Stimulated activated CD4-positive, alpha-beta T cell treated with anti-CD3 and anti-CD28 coated beads, Interleukin-15, amount 100 ng/mL, for 1 hour (primary cell): ENCODE measurements at places on chromosomes 4 and X.
A peak's percentile ranks its signal among the peaks of the same experiment; 100 is the strongest.

GRCh38 chr4:40531636-40532023, 98.0 kb downstream of the RBM47 start:
- DNase-seq, result no peak

DNA sequence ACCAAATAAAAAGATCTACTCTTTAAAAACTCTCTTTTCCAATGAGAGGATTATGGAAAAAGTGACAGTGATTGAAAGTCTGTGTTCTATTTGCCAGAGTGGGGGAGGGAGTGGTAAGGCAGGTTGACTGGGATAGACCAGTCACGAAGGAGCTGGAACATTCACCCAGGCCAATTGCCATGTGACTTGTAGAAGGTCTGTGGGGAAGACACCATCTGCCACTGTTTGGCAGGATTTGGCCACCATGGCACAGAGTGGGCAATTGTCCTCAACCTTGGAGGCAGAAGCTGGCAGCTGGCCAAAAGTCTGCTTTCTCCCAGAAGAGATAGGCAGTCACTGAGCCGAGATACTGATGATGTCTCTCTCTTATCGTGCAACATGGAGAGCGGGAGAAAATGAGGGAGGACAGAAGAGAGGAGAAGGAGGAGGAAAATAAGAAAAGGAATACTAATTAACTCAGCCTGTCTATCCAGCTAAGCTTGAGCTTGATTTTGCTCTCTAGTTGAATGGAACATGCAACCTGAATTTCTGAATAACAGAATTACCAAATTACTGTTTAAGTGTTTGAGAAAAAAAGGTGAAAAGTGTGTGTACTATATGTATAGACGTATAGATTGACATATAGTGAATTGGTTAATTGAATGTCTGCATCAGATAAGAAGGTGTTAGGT, 267.1 kb downstream of the ARHGAP24 start:
- no peak for DNase-seq

DNA sequence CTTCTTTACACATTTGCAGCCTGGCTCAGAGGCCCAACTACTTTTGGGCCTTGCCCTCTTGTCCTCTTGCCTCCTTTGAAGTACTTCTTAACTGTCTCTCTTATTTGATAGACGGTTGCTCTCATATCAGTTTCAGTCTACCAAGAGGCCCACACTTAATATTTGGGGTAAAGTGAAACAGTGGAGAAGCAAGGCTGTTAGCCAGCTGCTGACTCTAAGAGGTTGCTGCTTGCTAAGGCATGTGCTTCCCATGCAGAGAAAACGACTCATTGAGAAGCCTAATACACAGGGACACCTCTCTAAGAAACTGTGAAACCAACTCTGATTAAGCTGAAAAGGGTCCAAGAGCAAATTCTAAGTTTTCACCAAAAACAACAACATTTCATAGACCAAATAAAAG, 94.6 kb downstream of the PPP3CA start:
- no peak for DNase-seq

GRCh38 chrX:17968367-17968766, 107.3 kb upstream of the RAI2 start:
- no peak for DNase-seq

DNA sequence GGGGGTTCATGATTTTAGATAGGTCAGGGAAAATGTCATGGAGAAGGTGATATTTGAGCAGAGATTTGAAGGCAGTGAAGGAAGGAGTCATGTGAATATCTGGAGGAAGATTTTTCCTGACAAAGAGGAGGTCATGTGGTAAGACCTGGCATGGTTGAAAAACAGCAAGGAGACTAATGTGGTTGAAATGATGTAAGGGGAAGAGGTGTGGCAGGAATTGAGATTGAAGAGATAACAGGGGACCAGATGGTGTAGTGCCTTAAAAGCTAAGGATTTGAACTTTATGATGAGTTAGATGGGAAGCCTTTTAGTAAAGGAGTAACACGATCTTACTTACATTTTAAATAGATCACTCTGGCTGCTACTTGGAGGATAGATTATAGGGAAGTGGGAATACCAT, 210.9 kb downstream of the RTL9 start:
- DNase-seq, result no peak

- no peak for DNase-seq
Observed at GRCh38 chr4:7429069-7429416, 5.7 kb downstream of the PSAPL1 start.

- DNase-seq, result no peak
Observed at GRCh38 chr4:37524267-37524666, 161.9 kb downstream of the RELL1 start.

- DNase-seq, result peak; percentile 24
Observed at GRCh38 chr4:184792950-184793555, 32.7 kb downstream of the ACSL1 start.

DNA sequence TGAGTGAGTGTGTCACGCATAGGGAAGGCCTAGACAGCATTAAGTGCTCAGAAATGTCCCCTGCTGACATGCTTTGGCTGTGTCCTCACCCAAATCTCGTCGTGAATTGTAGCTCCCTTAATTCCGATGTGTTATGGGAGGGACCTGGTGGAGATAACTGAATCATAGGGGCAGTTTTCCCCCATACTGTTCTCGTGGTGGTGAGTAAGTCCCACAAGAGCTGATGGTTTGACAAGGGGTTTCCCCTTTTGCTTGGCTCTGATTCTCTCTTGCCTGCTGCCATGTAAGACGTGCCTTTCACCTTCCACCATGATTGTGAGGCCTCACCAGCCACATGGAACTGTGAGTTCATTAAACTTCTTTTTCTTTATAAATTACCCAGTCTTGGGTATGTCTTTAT, 78.0 kb downstream of the NSUN7 start:
- DNase-seq, result no peak

DNA sequence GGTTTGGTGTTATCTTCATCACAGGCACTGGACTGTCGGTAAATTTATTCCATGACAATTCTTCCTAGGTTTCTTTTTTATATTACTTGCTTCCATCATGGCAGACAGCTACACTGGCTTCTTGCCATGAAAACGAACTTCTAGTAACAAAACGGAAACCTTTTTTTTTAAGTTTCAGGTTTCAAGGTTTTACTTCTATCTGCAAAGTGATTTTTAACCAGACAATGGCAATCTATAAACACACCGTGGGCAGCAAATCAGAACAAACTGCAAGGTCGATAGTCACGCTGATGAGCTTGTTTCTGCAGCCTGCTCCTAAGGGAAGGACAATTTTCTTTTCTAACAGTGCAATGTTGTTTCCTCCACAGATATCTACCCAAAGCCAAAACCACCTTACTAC, 29.9 kb downstream of the XG start:
- no peak for DNase-seq

DNA sequence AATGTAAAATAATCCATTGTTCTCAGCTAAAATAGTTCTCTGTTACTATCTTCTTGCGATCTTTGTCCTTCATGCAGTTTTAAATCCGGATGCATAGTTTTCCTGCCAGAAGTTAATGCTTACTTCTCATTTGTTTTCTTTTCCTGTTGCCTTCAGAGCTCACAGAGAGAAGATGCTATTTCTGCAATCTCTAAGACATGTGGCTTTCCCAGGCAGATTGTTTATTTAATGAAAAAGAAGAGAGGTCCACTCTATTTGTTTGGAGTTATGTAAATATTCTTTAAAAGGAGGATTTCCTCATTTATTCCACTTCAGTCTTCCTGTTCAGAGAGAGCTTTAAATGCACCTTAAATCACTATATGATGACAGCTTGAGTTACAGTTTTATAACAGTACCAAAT, 39.3 kb upstream of the HPGD start:
- no peak for DNase-seq

GRCh38 chr4:79266136-79266535, 59.7 kb downstream of the NAA11 start:
- no peak for DNase-seq

DNA sequence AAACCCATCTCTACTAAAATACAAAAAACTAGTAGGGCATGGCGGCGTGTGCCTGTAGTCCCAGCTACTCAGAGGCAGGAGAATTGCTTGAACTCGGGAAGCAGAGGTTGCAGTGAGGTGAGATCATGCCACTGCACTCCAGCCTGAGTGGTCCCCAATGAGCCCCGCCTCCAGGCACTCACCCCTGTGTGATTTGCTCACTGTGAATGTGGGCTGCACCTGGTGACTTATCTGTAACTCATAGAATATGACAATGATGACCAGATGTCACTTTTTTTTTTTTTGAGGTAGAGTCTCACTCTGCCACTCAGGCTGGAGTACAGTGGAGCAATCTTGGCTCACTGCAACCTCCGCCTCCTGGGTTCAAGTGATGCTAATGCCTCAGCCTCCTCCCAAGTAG, 49.0 kb upstream of the HOPX start:
- DNase-seq, result no peak

DNA sequence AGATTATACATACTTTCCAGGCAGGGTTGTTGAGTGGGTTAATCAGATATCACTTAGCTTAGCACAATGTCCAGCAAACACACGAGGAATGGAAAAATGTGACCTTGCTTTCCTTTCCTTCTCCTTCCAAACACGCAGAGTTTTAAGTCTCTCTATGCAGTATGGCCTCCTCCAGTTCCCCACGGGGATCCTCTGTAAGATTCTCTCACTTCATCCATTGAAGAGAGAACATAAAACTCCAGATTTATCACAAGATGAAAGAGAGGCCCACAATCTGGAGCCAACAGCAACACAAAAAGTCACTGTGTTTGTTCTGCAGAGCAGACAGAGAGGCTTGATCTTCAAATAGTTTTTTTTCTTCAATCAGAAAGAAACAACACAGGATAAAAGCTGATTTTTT, 336.8 kb upstream of the CLNK start:
- no peak for DNase-seq

DNA sequence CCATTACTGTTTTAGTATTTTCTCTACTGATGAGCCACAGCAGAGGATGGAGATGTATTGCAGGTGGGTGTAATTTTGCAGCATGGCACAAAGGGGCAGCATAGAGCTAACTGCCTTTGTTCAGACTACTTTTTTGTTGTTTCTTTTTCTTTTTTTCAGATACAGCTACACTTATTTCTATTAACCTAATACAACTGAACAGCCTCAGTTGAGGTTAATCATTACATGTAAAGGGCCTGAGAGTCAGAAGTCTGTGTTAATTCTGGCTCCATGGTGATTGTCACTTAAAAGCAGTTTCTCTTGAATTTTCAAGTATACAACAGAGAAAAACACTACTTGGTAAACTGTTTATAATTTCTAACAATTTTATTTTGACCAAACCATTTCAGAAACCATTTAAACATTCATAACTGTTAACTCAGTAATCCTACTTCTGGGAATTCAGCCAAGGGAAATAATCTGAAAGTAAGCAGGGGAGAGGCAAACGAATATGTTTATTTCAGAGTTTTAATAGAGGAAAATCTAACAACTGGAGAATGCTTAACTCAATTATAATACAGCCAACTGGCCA, 13.9 kb upstream of the PPEF2 start:
- no peak for DNase-seq

- DNase-seq, result no peak
Observed at GRCh38 chrX:123202523-123202922, 18.4 kb downstream of the GRIA3 start.

- no peak for DNase-seq
Observed at GRCh38 chrX:151985955-151986354, 11.5 kb upstream of the GABRE start.

GRCh38 chr4:134677209-134677814, 475.7 kb upstream of the PABPC4L start:
- DNase-seq, result no peak

DNA sequence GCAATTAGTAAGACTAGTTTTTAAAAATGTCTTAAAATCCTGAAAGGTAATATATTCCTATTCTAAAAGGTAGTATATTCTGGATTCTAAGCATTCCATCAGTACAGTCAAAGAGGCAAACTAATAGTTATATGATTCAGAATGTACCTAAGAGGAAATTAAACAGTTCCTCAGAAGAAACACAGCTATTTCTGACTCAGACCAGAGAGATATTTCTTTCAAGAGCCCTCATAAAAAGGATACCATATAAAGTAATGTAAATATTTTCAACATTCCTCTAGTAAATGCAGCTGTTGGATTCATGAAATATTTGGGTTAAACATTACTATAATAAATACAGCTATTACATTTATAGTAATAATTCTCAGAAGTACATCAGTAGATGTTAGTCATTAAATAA, 358.3 kb downstream of the MAGEB5 start:
- DNase-seq, result no peak

DNA sequence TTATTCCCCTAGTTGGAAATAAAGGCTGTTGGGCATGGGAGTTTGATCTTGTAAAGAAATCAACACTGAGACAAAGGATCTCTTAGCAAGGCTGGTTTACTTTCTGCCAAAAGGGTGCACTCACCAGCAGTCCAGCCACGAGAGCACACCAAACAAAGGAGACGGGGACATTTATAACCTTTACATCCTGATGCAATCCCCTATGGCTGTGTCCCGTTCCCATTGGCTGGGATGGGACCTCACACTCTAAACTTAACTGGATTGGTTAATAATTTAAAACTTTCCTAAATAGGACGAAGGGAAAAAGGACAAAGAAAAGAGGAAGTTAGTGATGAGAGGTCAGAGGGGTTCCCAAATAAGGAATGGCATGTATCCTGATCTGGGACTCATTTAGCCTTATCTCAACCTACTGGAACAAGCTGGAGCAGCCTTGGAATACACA, 17.9 kb downstream of the METAP1 start:
- DNase-seq, result no peak

DNA sequence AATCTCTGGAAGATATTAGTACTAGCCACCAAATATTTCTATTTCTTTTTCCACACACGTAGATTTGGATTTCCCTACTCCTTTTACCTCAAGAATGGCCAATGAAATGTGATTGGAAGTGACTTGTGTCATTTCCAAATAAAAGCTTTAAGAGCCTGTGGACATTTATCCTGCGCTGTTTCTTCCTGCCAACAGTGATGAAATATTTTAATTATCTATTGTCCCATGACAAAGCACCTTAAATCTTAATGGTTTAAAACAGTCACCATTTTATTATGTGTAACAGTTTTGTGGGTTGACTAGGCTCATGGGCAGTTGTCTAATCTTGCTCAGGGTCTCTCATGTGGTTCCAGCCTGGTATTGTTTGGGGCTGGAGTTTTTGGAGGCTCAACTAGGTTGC, 3.5 kb upstream of the PGRMC2 start:
- DNase-seq, result no peak

GRCh38 chrX:63613531-63614028, 171.4 kb downstream of the ARHGEF9 start:
- DNase-seq, result no peak

GRCh38 chr4:107906458-107907100, 24.8 kb upstream of the CYP2U1 start:
- DNase-seq, result no peak

GRCh38 chrX:11890836-11891514, 132.9 kb downstream of the MSL3 start:
- DNase-seq, result no peak

DNA sequence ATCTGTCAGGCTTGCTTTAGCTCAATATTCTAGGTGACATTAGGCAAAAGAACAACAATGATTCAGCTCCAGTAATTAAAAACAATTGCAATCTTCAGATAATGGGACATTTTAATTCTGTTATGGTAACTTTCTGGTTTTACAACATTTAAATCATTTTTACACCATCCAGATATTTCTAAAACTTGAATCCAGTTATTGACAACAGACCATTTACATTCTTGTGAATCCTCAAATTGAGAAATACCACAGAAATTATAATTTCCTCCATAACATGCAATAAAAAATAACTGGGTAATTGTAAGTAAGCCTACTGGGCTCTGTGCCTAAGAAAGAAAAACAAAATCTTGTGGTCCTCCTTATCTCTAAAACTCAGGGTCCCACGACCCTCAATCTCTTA, 195.0 kb upstream of the S100G start:
- DNase-seq, result no peak
